ENCODE measurements at places on chromosomes 7 and 10.

GRCh38 chr10:79336739-79337138 is 10.5 kb upstream of the PPIF start:
- no peak for DNase-seq

DNA sequence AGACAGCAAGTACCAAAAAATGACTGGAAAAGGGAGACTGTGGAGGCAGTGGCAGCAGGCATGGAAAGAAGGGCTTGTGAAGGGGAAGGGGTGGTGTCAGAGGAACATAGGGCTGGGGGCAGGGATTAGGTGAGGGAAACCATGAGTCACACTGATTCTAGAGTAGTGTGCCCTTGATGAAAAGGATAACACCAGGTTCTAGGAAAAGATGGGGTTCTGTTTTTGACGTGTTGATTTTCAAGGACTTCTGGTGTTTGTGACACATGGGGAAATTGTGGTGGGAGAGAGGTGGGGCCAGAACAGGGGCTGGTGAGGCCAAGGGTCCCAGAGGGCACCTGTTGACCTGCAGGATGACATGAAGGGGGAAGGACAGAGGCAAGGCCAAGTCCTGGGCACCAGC is 57.1 kb downstream of the FIGNL1 start:
- peak; percentile 49 for DNase-seq

- DNase-seq = no peak
Observed at GRCh38 chr7:53657586-53657985, 622.2 kb downstream of the POM121L12 start.

DNA sequence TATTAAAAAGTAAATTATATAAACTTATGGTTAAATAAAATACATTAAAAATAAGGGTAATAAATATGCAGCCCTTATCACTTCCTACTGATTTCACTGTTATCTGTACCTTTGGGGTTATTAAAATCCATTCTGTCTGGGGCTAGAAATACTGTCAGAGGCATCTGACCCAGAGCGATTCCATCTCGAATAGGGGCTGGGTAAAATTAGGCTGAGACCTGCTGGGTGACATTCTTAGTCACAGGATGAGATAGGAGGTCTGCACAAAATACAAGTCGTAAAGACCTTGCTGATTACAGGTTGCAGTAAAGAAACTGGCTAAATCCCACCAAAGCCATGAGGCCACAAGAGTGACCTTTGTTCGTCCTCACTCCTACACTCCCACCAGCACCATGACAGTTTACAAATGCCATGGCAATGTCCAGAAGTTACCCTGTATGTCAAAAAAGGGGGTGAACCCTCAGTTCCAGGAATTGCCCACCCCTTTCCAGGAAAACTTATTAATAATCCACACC is 77.6 kb downstream of the COBL start:
- DNase-seq = no peak

DNA sequence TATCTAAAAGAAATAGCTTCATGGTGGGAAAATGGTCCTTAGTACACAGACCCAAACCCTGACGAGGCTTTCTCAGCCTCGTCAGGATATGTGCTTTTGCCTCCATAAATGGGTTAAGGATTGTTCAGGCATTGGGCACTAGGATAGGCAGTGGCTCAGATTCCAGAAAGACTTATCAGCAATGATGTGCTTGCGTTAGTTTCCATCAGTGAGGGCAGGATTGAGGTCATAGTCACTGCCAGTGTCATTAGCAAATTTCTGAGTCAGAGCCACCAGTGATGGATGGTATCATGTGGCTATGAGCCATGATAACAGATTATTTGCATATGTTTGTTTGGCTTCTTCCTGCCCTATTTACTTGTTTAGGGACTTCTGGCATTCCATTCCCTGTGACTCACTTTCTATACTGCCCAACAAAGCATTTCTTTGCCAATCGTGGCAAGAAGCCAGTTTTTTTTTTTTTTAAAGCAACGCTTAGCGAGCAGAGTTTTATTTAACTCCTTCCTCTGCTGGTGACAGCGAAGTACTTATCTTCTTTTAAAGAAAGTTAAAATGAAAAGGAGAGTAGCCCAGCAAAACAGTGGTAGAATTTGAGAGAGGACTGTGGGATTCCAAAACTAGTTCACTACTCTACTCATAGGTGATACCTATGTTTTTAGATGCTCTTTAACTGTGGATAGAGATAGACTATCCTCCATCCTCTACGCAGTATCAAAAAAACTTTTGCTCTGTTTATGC is 44.4 kb downstream of the MYPN start:
- no peak for DNase-seq

- no peak for DNase-seq
Observed at GRCh38 chr7:30887464-30887872, 24.2 kb upstream of the AQP1 start.

DNA sequence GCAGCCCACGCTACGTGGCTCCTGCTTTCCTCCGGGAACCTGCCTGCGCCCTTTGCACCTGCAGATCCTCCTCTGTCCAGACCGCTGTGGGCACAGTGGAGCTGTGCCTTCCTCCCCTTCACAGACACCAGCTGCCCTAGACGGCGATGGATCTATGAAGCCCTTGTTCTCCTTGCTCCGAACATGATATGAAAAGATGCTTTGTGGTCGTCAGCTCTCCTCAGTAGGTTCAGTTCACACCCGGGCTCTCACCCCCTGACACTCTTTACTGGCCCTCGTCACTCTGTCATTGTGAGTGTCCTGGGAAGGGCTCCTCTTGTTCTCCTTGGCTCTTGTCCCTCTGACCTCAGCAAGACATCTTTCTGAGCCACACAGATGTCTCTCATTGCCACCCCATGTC is 4.2 kb downstream of the ZNF488 start:
- no peak for DNase-seq

GRCh38 chr10:26810435-26811026 is 50.2 kb downstream of the ABI1 start:
- DNase-seq = no peak

GRCh38 chr7:22675917-22676343 is 51.1 kb upstream of the IL6 start:
- DNase-seq = no peak

- DNase-seq = no peak
Observed at GRCh38 chr10:29865700-29866355, 193.6 kb downstream of the JCAD start.

DNA sequence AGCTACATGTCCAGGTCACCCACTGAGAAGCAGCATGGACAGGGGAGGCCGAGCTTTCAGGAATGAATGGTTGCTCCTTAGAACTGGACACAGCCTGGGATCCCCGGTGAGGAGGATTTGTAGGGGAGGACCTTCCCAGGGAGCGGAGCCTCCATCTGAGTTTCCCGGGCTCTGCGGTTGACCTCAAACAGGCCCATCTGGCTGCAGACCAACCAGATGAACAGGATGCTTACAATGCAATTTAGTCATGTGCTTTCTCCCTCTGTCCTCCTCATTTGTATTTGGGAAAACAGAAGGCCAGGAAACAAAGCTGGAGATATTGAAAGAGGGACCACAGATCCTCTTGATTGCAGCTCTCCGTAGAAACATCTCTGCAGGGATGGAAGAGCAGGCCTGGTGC is 104.8 kb downstream of the EMX2 start:
- DNase-seq = no peak

GRCh38 chr10:94602729-94603515 is 57.3 kb downstream of the HELLS start:
- no peak for DNase-seq

GRCh38 chr7:144489504-144489903 is 86.0 kb upstream of the NOBOX start:
- no peak for DNase-seq

GRCh38 chr10:84328418-84329195 is at the start of gene CCSER2:
Gene CCSER2, plus strand, starts transcription at chr10:84328589. Its CDS starts 42,464 bp downstream, at chr10:84371053.
- DNase-seq = peak; percentile 93

GRCh38 chr10:86878983-86879713 is 78.3 kb downstream of the MMRN2 start:
- DNase-seq = no peak

DNA sequence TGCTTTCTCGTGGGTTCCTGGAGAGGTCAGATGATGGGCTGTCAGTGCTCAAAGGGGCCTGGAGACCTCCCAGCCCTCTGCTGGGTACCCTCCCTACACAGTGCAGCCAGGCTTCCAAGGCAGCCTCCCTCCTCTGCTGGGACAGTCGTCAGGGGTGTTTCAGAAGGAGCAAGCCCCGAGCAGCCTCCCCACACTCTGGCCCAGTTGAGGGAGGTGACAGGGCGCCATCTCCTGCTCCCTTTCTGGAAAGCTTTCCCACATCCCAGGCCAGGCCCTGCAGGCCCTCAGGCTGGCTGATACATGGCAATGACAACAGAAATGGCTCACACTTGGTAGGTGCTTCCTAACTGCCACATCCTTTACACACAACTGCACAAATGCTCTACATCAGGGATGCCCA is 32.1 kb downstream of the KCNMA1 start:
- DNase-seq = no peak

GRCh38 chr7:696812-697551 is 29.5 kb upstream of the DNAAF5 start:
- no peak for DNase-seq

DNA sequence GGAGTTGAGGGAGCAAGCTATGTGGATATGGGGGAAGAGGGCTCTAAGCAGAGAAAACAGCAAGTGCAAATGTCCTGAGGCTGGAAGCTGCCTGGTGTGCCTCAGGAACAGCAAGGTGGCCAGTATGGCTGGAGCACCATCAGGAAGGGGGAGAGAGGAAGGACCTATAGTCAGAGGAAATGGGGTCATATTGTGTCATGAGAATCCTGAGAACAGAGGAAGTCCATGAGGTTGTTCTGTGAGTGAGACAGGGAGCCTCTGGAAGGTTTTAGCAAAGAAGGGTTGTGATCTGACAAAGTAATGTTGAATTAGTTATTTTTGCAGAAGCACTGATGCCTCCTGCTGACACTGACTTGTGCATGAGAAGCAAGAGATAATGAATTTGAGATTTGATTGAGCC is 204.3 kb downstream of the PTEN start:
- DNase-seq = no peak

DNA sequence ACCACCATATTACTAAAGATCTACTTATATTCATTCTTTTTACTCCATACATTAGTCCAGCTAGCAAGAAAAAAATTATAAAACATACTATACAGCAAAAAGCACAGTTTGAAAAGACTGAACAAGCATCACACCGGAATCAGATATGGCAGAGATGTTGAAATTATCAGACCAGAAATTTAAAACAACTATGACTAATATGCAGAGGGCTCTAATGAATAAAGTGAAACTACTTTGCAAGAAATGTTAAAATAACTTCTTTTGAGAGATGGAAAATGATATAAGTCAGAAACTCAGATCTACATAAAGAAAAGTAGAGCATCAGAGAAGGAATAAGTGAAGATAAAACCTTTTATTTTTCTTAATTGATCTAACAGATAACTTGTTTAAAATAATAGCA is 50.9 kb downstream of the SGCE start:
- no peak for DNase-seq

DNA sequence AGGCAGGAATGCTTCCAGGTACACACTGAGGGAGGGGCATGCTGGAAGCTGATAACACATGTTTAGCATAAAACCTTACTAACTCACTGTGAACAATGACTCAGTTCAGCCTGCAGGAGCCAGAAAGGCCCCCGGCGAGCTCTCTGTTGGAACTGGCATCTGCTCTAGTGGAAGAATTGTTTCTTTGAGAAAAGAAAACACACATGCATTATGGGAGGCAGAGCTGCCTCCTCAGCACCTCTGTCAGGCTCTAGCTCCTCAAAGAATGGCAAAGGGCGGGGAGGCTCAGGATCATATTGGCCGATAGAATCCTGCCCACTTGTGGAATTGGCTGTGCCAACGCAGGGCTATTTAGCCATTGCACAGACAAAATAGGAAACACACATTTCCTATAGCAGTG is 338.3 kb downstream of the CXCL12 start:
- DNase-seq = no peak

DNA sequence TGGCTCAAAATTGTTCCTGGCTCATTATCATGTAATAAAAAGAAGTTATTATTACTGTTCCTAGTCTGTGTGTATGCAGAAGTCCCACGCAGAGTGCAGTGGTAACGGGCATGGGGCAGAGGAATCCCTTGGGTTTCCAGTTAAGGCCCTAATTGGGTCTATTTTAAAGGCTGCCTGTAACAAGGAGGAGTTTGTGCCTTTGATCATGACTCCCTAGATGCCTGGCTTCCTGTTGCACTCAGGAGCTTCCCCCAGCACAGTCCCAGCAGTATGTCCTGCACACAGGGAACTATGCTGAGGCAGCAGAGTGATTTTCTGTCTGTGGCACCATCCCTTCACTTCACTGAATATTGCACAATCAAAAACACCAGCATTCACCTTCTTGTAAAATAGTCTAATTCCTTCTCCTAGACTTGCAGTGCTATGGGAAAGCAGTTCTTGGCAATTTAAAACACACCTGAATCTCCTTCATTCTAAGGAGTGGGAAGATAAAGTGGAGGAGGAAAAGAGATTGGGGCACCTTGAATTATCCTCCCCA is 22.9 kb downstream of the SORCS1 start:
- DNase-seq = no peak

- DNase-seq = no peak
Observed at GRCh38 chr7:50379539-50379938, 70.6 kb downstream of the FIGNL1 start.

DNA sequence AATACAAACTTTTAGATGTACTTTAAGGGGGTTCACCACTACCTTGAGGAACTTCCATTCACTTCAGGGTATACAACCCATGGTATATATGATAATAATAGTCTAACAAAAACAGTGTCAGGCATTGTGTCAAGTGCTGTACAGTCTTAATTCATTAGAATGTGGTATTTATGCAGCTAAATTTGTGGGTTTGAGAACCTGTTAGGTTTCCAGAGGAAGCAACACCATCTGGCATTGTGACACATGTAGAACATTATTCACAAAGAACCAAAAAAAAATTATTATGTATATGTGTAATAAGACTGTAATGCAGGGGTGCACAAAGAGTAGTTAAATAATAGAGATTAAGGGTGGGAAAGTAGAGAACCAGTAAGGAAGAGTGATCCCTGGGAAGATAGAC is 26.3 kb downstream of the TMEM60 start:
- DNase-seq = no peak

DNA sequence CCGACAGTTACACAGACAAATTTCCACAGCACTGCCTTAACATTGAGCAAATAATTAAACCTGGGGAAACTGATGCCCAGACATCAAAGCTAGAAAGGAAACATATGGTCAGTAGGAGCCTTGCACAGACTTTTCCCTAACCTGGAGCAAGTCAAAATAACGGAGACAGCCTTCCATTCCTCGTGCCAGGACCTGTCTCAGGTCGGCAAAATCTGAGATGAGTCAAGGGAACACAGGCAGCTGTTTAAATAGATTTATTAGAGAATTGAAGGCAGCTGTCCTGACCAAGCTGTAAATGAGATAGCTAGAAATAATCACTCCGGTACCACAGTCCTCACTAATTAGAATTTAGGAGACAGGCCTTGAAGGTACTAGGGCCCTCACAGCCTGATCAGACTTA is 81.2 kb downstream of the RAMP3 start:
- DNase-seq = no peak

Data from activated T-cell treated with anti-CD3 and anti-CD28 coated beads, Interleukin-2, amount 50 U/mL, for 1 hour (primary cell).